ENCODE measurements at places on chromosomes 11 and 22.
A peak's percentile ranks its signal among the peaks of the same experiment; 100 is the strongest.

- no peak for DNase-seq
Observed at GRCh38 chr11:86460461-86461385, 86.0 kb downstream of the CCDC81 start.

DNA sequence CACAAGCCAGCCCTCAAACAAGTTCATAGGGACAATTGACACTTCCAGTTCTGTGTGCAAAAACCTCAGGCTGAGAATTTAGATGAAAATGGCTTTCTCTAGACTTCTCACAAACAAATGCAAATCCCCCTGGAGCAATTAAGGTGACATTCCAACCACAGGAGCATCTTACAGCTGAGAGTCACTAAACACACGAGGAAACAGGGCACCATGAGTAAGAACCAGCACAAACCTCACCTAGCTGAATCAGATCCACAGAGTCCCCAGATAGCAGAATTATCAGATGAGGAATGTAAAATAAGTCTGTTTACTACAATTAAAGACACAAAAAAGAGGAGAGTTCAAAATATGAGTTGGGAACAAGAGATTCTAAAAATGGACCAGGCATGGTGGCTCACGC is 51.5 kb downstream of the RTL6 start:
- DNase-seq: no peak

DNA sequence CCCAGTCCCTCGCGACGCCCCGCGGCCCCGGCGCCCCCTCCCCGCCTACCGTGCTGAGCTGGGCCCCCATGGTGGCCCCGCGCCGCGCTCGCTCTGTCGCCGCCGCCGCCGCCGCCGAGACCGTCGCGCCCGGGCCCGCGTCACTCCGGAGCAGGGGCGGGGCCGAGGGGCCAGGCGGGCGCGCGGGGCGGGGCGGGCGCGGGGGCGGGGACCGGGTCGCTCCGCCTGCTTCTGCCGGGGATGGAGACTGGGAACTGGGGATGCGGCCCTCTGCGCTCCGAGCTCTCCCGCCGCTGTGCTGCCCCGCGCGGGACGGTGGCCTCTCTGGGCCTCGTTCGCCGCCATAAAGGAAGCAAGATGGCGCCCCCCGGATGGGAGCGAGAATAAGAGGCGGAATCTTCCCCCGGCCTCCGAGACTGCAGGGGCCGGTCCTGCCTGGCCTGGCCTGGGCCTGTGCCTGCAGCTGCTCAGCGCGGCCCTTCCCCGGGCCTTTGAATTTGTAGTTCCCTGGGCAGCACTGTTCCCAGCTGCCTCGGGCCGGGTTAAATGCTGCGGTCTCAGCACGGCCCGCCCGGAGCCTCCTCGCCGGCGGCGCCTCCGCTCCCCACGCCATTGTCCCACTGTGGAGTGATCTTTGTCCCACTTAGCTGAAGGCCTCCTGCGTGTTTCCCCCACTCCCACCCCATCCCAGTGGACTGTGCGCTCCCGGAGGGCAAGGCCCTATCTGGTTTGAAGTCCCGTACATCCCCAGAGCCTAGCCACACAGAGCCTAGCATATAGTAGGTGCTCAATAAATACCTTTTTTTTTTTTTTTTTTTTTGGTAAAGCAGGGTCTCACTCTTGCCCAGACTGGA is at the start of gene CYB5R3:
TSS of gene CYB5R3 (minus strand) at position 147 of the 854 bp plus-strand sequence. CDS start at position 70, 77 bp downstream.
- DNase-seq: peak; percentile 77

- DNase-seq: no peak
Observed at GRCh38 chr22:39220450-39220849, 24.3 kb downstream of the PDGFB start.

DNA sequence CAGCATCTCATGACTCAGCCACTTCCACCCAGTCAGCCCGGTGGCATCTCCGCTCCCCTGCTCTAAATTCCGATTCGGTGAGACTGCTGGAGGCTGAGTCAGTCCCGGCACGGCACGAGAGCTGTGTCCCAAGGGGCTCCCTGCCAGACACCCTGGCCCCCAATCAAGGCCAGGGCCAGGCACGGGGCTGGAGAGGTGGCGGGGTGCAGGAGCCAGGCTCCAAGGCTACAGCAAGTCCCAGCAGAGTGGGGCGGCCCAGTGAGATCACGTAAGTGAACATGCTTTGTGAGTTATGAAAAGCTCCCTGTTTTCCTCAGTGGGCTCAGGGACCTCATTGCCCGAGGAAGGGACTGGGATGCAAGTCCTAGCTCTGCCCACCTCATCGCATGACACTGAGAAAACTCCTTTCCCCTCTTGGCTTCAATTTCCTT is 3.0 kb downstream of the C11orf68 start:
- DNase-seq: peak; percentile 42

- no peak for DNase-seq
Observed at GRCh38 chr11:131206671-131207070, 163.7 kb upstream of the NTM start.

GRCh38 chr11:109971184-109971523 is 122.0 kb upstream of the ZC3H12C start:
- peak; percentile 49 for DNase-seq

DNA sequence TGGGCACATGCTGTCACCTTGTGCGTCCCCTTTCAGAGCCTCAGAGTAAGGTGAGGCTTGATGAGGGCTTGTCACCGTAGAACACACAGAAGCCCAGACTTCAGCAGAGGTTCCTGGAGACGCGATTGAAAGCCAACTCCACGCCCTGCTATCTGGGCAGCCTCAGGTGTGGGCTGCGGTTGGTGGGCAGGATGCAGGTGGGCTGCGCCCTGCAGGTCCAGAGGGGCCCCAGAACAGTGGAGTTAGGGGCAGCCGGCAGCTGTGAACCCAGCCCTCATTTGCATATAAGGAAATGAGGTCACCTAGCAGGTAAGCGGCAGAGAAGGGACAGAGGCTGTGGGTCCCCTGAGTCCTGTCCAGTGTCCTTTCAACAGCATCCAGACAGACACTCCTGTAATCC is 15.4 kb downstream of the PHLDA2 start:
- no peak for DNase-seq

GRCh38 chr22:30472994-30473720 is 1.3 kb upstream of the SEC14L3 start:
- no peak for DNase-seq

DNA sequence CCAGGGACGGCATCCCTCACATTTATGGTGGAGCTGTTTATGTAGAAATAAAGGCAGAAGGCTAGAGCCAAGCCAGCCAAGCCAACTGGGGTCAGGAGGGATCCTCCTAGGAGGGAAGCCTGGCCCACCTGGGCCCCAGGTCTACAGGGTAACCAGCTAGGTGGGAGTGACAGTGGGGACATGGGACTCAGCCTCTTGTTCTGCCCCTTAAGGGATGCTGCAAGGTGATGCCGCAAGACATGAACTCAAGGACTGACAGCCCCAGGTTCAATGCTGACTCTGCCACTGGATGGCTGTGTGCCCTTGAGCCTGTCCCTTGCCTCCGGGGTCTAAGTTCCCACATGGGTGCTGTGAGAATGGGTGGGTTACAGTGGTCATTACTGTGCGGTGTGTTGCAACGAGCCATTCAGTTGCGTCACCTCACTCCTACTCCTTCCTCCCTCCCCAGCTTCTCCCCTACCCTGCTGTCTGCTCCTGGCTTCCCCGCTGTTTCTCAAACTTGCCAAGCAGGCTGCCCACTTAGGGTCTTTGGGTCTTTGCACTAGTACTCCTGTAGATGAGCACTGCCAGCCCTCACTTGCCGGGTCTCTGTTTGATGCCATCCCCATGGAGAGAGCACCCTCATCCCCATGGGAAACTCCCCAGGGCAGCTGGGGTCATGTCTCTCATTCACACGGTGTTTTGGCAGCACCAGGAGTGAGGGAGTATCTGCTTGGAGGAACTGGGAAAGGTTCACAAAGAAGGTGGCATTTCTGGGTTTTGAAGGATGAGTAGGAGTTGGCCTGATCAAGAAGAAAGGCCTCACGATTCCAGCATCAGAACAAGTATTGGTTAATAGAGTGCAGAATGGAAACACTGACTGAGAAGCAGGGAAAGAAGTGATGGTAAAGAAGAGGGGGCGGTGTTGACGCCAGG is 43.0 kb upstream of the RTL6 start:
- no peak for DNase-seq

GRCh38 chr11:97746818-97747217 is 1273.9 kb upstream of the CNTN5 start:
- no peak for DNase-seq

- DNase-seq: no peak
Observed at GRCh38 chr11:34627197-34627596, 6.3 kb downstream of the EHF start.

- DNase-seq: no peak
Observed at GRCh38 chr11:61158691-61159381, 2.4 kb downstream of the VPS37C start.

DNA sequence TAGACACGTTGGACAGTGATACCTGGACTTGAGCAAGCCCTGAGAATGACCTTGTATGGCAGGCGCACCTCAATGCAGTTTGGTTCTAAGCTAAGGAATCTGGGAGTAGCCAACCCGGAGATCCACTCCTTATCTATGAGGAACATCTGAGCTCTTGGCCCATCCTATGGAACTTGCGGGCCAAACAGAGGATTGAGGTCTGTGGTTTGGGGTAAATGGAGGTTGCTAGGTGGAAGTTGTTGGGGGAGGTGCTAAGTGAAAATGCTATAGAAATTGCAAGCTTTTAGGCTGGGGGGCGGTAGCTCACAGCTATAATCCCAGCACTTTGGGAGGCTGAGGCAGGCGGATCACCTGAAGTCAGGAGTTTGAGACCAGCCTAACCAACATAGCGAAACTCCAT is 8.9 kb downstream of the GDPD5 start:
- no peak for DNase-seq

- no peak for DNase-seq
Observed at GRCh38 chr11:65381716-65382032, 772 bp downstream of the SLC25A45 start.

DNA sequence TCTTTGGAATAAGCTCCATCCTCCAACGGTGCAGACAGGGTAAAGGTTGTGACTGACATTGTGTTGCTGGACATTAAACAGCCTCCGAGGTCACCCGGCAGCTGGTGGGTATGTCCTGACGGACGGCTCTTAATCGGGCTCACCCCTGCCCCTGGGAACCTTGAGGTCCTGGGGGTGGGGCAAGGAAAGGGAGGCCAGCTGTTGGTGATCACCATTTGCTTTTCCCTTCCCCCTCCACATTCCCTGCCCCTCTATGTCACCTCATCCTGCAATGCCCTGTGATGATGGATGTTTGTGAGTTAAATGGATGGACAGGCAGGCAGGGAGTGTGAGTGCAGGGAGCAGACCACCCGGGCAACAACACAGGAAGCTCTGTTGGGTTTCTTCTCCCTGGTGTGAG is 26.3 kb downstream of the APLNR start:
- no peak for DNase-seq

DNA sequence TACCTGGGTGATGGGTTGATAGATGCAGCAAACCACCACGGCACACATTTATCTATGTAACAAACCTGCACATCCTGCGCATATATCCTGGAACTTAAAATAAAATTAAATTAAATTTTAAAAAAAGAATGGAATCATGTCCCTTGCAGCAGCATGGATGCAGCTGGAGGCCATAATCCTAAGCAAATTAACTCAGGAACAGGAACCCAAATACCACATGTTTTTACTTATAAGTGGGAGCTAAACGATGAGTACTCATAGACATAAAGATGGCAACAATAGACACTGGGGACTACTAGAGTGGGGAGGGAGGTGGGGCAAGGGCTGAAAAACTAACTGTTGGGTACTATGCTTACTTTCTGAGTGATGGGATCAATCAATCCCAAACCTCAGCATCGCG is 40.9 kb downstream of the CWC15 start:
- no peak for DNase-seq

- DNase-seq: peak; percentile 54
Observed at GRCh38 chr11:119729951-119730613, 1.1 kb upstream of the NECTIN1 start.

GRCh38 chr11:99988471-99988837 is 698.6 kb upstream of the ARHGAP42 start:
- DNase-seq: no peak

- no peak for DNase-seq
Observed at GRCh38 chr11:1356007-1356435, 33.7 kb upstream of the BRSK2 start.

GRCh38 chr22:37533995-37534394 is 14.8 kb upstream of the CARD10 start:
- DNase-seq: no peak

- DNase-seq: no peak
Observed at GRCh38 chr11:117823294-117823945, 1.1 kb downstream of the FXYD2 start.

DNA sequence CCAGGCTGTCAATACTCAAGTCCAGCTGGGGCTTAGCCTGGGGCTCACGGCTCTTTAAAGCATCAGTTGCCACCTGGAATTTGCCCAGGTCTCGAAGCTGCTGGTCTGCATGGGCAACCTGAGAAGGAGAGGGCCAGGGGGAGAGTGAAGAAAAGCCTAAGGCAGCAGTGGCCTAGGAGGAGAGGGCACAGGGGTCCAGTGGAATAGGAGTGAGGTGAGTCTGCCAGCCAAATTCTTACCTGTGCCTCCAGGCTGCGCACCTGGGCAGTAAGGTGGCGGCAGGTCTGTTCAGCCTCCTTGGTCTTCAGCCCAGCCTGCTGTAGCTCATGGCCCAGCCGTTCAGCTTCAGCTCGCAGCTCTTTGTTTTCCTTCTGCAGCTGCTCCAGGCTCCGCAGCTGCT is 10.0 kb downstream of the IL18BP start:
- no peak for DNase-seq

DNA sequence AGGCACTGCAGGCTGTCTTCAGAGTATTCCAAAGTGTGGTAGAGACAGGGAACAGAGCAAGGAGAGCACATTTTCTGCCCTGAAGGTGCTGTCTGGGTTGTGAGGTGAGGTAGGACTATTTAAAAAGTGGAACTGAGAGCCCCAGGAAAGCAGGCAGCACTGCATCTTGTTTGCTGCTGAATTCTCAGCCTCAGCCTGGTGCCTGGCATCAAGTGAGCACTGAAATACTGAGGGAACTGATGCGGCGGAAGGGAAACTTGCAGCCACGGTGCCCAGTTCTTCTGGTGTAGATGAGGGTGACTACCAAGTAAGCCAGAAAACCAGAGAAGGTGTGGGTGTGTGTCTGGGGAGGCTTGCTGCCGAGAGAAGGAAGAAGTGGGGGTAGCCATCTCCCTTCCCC is 59.5 kb downstream of the TNRC6B start:
- DNase-seq: no peak

DNA sequence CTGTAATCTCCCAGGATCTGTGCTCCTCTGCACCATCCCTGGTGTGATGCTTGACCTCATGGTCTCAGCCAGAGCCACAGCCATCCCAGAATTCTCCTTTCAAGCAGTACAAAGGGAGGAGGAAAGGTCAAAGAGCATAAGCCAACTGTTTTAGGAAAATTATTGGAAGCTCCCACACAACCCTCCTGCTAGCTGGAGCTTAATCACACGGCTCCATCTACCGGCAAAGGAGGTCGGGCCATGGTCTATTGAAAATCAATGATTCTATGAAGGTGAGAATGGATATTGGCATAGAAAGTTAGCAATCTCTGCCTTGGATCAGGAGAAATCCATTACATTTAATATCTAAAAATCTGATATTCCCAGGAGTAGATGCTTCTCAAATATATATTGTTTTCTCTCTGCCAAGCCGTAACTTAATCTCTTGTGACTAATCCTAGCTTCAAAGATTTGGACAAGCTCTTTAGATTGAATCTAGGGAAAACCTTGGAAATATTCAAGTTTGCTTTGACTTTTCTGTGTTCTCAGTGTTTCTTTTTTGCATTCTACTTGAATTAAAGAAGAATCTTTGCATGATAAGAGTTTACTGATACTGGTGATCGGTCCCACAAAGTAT is 259.6 kb downstream of the NTM start:
- no peak for DNase-seq

- no peak for DNase-seq
Observed at GRCh38 chr11:2139621-2140337, 590 bp upstream of the IGF2 start.

GRCh38 chr11:31366795-31367194 is 2.7 kb downstream of the DCDC1 start:
- DNase-seq: no peak
